ENCODE measurements at places on chromosomes 4 and X. TPM values are rescaled to one million over a fixed set of nuclear protein-coding genes. Genes with fewer than 3 reads are reported as not detected.
A peak's percentile ranks its signal among the peaks of the same experiment; 100 is the strongest.

- no peak for DNase-seq
Observed at GRCh38 chrX:53114864-53115549, 21.1 kb downstream of the KANTR start.

GRCh38 chrX:129091097-129091496, 432.2 kb downstream of the SMARCA1 start:
- no peak for DNase-seq

GRCh38 chr4:144589512-144589911, 56.4 kb upstream of the HHIP start:
- DNase-seq = no peak

DNA sequence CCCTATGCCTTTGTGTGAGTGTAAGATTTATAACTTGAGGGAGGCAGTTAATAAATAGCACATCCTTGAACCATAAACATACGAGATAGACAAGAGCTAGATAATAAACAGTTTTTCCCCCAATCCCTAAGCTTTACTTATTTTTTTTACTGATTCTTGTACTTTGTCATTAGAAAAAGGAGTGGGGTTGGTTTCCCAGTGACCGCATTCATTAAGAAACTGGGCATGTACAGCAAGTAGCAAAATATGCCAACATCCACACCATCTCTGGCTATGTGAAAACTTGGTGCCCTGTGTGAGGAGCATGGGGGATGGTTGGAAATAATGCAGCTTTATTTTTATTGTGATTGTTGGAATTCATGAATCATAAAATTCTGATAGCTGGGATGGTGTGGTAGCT, 176.2 kb downstream of the CBR4 start:
- DNase-seq = no peak

GRCh38 chrX:20829665-20830491, 544.3 kb upstream of the CNKSR2 start:
- no peak for DNase-seq

DNA sequence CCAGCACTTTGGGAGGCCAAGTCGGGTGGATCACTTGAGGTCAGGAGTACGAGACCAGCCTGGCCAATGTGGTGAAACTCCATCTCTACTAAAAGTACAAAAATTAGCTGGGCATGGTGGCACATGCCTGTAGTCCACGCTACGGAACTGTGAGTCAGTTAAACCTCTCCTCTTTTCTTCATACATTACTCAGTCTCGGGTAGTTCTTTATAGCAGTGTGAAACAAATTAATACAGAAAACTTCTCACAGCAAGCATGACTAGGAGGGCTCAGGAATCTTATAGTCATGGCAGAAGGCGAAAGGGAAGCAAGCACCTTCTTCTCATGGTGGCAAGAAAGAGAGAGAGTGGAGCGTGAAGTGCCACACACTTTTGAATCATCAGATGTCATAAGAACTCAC, 358.9 kb downstream of the NLGN4X start:
- DNase-seq = no peak

DNA sequence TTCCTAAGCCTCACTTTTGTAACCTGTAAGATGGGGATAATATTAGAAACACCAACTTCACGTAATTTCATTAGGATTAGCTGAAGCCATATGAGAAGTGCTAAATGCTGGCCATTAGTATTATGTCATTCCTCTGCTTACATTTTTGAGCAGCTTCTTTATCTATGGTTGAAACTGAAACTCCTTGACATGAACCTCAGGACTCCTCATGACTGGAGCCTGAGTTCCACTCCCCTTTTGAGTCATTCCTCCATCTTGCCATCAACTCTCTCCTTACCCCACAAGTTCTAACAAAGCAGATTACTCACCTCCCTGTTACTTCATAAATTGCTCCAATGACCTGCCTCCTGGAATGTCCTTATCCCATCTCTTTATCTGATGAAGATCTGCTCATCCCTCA, 123.2 kb upstream of the KCNIP4 start:
- DNase-seq = no peak

DNA sequence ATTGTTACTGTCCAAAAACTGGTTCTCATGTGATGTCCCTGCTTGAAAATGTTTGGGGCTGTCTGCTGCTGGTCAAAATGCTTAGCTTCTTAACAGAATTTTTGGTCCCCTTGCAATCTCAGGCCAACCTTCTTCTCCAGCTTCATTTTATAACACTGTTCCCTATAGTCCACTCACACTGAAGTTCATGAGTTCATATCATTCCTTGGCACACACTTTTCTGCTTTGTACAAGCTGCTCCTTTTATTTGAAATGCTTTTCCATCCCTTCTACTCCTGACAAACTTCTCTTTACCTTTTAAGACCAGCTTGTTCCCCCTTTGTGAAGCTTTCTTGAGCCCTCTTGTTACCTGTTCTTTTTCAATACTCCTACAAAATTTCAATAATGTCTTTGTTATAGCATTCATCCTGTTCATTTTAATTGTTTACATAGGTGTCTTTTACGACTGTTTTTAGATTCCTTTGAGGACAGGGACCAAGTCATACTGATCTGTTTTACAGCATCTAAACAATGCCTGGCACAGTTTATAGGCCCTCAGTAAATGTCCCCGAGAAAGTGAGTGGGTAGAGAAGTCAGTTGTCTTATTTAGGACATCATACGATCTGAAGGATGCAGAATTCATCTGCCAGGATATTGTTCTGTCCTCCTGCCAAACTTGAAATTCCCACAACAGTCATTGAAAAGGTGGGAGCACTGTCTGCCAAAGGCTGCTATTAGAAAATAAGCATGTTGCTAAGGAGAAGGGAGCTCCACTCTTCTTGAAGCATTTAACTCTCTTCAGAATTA, 134.4 kb upstream of the BMPR1B start:
- DNase-seq = no peak

GRCh38 chrX:56813318-56813837, 84.3 kb downstream of the NBDY start:
- DNase-seq = peak; percentile 68

DNA sequence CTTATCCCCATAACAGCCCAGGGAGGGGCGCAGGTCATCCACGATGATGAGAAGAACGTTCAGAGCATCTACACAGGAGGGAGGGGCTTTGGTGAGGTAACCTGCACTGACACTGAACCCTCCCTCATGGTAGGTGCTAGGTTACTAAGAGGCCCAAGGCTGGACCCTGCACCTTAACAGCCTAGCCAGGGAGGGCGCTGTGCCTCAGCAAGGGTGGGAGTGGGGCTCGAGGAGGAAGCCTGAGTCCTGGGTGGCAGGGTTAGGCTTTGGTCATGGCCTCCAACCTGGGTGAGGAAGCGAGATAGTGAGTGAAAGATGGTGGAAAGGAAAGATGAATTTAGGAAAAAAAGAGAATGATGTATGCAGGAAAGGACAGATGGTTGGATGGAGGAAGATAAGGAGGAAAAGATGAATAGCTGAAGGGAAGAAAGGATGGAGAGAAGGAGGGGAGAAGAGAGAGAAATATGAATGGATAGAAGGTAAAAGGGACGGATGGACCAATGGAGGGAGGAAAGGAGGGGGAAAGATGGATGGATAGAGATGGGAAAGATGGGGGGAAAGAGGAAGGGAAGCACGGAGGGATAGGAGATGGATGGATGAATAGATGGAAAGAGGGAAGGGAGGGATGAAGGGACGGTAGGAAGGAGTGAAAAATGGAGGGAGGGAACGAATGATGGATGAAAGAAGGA, 736 bp downstream of the IDS start:
- DNase-seq = peak; percentile 53

DNA sequence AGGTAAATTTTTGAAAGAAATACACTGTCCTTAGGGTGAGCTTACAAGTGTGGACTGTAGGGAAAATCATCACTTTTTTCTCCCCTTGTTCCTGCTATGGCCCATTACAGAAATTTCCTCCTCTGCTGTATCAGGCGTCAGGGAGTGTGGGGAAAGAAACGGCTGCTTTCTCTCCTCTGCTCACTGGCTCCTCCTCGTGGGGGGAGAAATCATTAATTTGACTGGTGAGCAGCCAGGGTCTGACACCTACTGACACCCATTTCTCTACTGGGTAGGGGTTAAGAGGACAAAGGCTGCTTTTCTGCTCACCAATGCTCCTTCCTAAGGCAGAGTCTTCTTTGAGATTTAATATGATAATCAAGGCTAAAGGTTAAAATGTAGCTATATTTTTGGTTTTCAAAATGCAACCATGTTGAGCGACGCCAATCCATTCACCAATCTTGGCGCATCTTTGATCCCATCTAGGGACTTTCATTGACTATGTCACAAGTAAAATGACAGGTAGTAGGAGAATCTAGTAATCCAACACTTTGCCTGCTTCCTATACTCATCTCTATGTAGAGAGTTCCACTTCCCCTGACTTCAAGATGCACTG, 25.1 kb downstream of the SETD7 start:
- DNase-seq = peak; percentile 34

GRCh38 chr4:138759554-138759902, 256.1 kb upstream of the NOCT start:
- no peak for DNase-seq

GRCh38 chr4:55561889-55562288, 15.2 kb upstream of the CLOCK start:
- no peak for DNase-seq

- no peak for DNase-seq
Observed at GRCh38 chrX:2536141-2536540, 35.4 kb upstream of the DHRSX start.

- DNase-seq = no peak
Observed at GRCh38 chrX:23782455-23782854, 518 bp upstream of the SAT1 start.

DNA sequence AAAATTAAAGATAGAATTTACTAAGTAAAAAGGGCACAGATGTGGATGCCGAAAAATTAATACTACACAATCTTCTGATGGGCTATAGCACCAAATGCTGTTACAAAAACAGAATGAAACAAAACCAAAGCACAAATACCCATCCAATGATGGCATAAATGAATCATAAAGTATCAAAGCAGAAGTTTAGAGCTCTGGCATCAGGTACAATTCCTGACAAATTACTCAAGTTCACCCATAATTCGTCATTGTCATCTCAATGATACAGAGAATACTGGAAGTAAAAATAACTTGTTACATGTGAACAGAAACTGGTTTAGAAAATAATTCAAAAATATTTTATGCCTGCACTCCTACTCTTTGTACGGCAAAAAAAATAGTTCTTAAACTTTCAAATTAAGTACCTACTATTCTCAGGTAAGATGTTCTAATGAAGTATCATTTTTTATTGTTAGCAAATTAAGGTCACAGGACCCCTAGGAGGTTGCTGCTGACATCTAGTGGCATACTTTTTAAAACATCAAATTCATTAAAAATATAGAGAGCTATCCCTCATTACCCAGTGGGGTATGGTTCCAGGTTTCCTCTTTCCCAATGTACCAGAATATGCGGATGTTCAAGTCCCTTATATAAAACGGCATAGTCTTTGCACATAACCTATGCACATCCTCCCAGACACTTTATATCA, 126.1 kb downstream of the INPP4B start:
- DNase-seq = peak; percentile 66

- no peak for DNase-seq
Observed at GRCh38 chr4:87848622-87849351, 16.0 kb downstream of the MEPE start.

DNA sequence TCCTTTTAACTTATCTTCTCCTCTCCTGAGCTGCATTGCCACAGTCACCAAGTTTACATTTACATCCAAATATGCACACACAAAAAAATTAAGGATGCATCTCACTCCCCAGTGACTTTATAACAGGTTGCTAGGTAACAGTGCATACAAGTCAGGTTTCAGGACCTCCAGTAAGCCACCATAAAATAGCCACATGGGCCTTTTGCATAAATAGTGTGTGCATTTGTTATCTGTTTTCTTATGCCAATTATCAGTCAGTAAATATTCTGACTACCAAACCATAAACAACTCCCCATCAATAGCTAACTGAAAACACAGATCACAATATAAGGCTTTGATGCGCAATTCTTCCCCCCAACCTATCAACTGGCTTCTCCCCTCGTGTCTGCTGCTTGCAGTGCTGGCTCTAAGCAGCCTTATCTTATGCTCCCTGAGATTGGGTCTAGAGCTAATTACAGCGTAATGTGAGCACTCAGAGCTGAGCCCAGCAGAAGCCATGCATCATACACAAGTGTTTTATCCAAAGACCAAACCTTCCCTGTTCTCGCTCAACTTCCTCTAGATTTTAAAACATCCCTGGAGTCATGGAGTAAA, 55.4 kb downstream of the ZNF827 start:
- no peak for DNase-seq

DNA sequence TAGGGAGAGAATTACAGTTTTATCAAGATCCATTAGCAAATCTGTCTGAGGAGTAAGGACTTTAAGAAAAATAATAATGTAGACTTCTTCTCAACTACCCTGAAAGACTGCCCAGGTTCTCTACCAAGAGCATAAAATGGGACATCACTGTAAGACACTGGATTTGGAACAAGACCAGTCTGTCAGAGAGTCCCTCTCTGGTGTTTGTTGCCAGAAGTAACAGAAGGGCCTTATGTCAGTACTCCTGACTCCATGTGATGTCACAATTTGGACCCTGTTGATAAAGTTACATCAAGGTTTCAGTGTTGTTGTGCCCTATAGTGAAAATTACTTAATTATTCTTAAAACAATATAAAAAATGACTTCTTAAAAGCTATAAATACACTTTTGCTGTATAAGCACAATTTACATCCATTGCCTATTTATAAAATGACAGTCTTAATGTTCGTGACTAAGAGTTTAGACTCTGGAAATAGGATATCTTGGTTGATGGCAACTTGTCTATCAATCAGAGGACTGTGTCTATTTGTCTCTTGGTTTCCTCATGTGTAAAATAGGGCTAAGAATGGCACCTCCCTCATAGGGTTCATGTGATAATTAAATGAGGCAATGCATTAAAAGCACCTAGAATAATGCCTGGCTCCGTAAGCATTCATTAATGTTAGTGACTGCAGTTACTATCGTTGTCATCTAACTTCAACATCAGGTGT, 57.8 kb downstream of the RS1 start:
- no peak for DNase-seq

- no peak for DNase-seq
Observed at GRCh38 chr4:42248972-42249371, 96.5 kb upstream of the BEND4 start.

- DNase-seq = no peak
Observed at GRCh38 chrX:21741869-21742701, 15.8 kb downstream of the SMPX start.

GLUD2 gene
- polyA plus RNA-seq = 0.43 TPM

TMEM128 gene
- polyA plus RNA-seq = 31.1 TPM

SLC2A9 gene
- 0.81 TPM for polyA plus RNA-seq

TAF9B gene
- 36.6 TPM for polyA plus RNA-seq

RAB33A gene
- 31.0 TPM for polyA plus RNA-seq

PAQR3 gene
- polyA plus RNA-seq = 11.7 TPM

UGT8 gene
- polyA plus RNA-seq = not detected

MUC7 gene
- polyA plus RNA-seq = not detected

PACRGL gene
- polyA plus RNA-seq = 4.1 TPM

MAGEC2 gene
- not detected for polyA plus RNA-seq

NIPAL1 gene
- polyA plus RNA-seq = 0.74 TPM

DUX4 gene
- polyA plus RNA-seq = not detected

SYN1 gene
- polyA plus RNA-seq = not detected

ARHGAP24 gene
- 0.35 TPM for polyA plus RNA-seq

FABP2 gene
- not detected for polyA plus RNA-seq

SPACA5 gene
- polyA plus RNA-seq = 0.79 TPM

SGMS2 gene
- polyA plus RNA-seq = not detected

CCKAR gene
- polyA plus RNA-seq = not detected

TEX13C gene
- not detected for polyA plus RNA-seq

RPS6KA6 gene
- not detected for polyA plus RNA-seq

SPON2 gene
- polyA plus RNA-seq = 8.1 TPM

ATP8A1 gene
- 8.1 TPM for polyA plus RNA-seq

SORCS2 gene
- polyA plus RNA-seq = not detected

Measured in CD4-positive, CD25-positive, alpha-beta regulatory T cell (primary cell).